G401 (cell line): ENCODE measurements at places on chromosomes 3 and 15.

GRCh38 chr3:135987661-135988060, 22.1 kb downstream of the PPP2R3A start:
- DNase-seq = no peak

DNA sequence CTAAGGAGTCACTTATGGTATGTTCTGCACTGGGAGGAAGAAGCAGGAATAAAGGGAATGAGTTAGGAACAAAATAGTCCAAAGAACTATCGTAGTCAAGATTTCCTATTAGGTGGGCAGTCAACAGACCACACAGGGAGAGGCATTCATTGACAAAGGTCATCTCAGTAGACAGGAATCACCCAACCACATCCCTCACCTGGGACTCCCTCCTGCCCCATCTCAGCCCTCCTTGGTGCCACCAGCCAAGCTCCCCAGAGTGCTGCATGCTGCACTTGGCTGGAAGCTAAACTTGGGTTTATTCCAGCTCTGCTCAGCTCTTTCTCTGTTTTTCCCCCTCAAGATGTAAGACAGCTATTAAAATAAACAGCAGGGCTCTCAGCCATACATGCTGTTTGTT, 72.3 kb upstream of the CTNNB1 start:
- no peak for DNase-seq

- DNase-seq = no peak
Measured at GRCh38 chr3:167723025-167723512, 11.6 kb downstream of the PDCD10 start.

DNA sequence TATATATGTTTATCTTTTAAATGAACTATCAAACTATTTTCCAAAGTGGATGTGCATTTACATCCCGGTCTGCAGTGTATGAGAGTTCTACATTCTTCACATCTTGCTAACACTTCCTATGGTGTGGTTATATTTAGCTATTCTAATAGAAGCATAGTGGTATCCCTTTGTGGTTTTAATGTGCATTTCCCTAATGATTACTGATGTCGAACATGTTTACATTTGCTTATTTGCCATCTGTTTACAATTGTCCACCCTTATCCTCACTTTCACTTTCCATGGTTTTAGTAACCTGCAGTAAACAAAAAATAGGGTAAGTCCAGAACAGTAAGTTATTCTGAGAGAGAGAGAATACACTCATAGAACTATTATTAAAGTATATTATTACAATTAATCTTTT, 360.5 kb upstream of the NAALADL2 start:
- peak; percentile 3 for DNase-seq

DNA sequence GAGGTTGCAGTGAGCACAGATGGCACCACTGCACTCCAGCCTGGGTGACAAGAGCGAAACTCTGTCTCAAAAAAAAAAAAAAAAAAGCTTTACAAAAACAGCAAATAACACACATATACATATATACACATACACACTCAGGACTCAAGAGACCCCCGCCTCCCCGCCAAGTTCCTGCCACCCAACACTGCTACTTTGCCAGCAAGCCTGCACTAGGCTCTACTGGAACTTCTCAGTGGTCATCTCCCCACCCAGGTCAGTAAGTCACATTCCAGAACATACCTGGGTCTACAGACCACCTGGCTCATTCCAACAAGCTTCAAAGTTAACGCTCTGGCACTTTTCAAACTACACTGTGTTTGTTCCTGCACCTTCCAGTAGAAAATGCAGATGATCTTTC, 62.3 kb downstream of the SENP2 start:
- DNase-seq = no peak

DNA sequence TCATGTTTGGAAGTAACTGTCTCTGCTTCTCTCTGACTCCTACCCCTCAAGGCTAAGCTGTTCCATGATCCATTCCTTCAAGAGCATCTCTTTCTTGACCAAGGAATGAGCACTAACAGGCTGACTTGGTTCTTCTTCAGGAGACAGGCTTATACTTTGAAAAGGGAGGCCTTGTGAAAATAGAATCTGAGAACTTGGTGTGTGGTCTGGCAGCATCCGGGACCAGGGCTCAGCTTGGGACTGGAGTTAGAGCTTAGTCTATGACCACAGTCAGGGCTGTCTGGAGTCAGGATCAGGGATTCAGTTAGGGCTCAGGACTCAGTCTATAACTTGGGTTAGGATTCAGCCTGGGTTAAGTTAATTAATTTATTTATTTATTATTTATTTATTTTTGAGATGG, 44.9 kb upstream of the SLC6A6 start:
- no peak for DNase-seq

GRCh38 chr3:157502916-157503595, at the start of gene VEPH1:
TSS of gene VEPH1 (minus strand) at chr3:157503416. CDS start at chr3:157495349, 8,067 bp downstream.
- no peak for DNase-seq

DNA sequence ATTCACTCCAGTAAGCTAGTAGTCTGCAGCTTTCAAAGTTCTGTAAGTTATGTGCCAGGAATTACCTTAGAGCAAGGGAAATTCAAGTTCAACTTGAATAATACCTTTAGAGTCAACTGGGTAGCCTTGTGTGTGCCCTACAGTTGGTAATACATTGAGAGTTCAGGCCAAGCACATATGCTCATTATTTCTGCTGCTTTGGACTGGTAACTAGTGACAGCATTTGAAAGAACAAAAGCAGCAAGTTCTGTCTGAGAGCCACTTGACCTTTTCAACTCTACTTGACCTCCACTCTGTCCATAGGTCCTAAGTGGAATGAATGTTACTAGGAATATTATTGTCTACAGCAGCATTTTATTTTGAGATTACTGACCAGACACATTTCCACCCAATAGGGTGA, 723.5 kb downstream of the NLGN1 start:
- no peak for DNase-seq

- DNase-seq = no peak
Measured at GRCh38 chr15:58458076-58458475, 26.3 kb downstream of the LIPC start.

DNA sequence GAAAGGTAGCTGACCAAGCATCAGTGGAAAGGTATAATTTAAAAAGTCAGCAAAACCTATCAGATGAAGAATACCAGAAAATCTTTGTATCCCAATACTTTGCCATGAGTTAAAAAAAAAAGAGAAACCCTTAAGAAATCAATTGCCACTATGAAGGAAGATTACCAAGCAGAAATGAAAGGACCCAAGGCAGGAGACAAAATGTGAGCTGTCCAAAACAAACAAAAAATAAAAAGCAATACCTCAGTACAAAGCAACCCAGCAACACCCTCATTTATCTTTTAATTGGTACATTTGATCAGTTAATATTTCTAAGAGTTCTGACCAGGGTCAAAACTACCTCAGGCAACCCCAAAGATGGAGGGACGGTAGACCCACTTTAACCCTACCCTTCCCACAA, 65.3 kb downstream of the MOBP start:
- DNase-seq = no peak

GRCh38 chr3:117017135-117017894, 307.7 kb downstream of the TUSC7 start:
- no peak for DNase-seq

DNA sequence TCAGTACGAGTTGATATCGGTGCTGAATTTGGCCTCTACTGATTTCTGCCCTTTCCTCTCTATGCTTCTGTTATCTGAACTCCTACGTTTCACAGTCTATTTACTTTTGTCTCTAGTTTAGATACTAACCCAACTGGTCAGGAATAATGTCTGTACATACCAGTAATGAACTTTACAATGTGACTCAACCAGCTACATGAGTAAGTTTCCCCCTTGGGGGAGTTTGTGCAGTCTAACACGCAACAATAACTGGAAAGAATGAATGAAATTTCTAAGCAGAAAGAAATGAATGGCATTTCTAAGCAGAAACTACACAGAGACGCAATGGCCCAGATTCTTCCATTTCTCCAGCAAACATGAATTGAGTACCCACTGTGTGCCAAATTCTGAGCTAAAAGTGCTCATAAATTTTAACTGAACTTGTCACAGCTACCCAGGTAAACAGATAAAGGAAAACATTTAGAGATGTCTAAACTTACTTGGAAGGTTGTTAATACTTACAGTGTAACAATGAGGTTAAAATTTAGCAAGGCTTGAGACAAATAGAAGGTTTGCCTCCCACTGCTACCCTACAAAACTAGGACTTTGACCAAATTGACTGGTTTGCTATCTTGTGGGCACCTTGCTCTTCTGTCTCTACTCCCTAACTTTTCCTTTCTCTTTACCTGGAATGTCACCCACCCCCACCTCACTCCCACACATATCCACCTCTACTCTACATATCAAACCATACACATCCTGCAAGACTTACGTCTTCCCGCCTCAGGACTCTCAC, 11.6 kb downstream of the UPK1B start:
- DNase-seq = no peak

- DNase-seq = no peak
Measured at GRCh38 chr15:26191193-26191592, 328.1 kb upstream of the ATP10A start.

DNA sequence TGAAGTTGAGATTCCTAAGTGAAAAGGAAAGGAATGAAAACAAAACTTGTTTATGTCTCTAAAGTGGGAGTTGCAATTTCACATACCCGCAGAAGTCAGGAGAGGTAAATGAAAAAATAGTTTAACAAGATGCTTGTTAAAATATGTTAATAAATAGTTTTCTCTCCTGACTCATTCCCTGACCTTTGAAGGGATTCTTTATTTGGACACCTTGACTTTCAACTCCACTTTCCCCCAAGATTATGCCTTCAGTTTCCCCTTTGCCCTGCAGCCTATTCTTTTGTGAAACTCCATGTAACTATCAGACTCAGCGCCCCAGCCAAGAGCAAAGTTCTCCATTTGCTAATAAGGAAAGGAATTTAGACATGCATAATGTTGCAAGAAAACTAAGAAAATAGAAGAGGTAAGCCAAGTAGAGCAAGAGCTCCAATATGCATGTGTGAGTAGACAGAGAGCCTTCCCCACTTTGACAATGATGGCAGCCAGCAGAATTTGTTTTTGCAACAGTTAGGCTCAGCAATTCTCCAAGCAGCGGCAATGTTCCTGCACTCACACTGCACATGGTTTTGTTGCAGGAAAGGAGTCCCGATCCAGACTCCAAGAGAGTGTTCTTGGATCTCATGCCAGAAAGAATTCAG, 61.2 kb downstream of the CD200 start:
- DNase-seq = no peak
